Activated CD4-positive, alpha-beta T cell treated with anti-CD3 and anti-CD28 coated beads, Interleukin-2, Interleukin-6, amounts not matched to agents 100 ng/mL and 50 ng/mL, durations not matched to agents 16 hours and 8 hours (primary cell): ENCODE measurements at places on chromosomes 16 and 17.
A peak's percentile ranks its signal among the peaks of the same experiment; 100 is the strongest.

GRCh38 chr16:14029658-14030057 lies 41.5 kb upstream of the MRTFB start:
- no peak for DNase-seq

DNA sequence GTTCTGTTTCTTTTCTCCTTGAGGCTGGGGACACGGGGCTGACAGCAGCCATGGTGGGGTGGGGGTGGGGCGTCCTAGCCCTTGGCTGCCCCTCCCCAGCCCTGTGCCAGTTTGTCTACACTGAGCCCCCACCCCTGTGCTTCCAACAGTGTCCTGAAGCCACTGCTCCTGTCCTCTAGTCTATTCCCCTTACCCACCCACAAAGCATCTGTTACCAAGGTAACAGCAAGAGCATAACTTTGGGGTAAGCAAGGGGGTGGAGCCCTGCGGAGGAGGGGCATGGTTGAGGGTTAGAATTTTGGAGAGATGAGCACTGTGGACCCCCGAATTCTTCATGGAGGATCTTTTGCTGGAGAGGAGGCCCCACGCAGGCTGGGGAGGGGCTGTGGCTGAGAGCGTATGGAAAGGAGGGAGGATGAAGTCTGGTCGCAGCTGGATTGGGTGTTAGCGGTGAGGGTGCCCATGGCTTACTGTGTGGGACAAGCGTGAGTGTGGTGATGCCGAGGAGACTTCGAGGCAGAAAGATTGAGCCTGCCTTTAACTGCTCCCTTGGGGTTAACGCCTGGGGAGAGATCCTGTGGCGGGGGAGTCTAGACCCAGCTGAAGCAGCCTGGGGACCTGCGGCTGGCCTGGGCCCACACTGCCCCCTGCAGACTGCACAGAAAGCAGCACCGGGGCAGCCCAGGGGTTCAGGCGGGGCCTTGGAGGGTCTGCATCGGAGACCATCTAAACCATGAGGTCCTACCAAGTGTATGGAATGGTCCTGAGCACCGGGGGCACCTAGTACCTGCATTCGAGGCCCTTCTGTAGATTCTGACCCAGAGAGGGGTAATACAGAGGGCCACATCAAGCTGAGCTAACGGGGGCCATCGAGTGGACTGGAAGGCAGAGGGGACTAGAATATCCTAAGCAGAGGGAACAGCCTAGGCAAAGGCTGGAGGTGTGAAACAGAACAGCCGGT lies 6.1 kb upstream of the STAC2 start:
- DNase-seq, result peak; percentile 49

GRCh38 chr16:85245307-85246172 lies 133.3 kb upstream of the CIBAR2 start:
- DNase-seq, result peak; percentile 47

GRCh38 chr17:61542027-61542426 lies 49.0 kb downstream of the NACA2 start:
- DNase-seq, result no peak

DNA sequence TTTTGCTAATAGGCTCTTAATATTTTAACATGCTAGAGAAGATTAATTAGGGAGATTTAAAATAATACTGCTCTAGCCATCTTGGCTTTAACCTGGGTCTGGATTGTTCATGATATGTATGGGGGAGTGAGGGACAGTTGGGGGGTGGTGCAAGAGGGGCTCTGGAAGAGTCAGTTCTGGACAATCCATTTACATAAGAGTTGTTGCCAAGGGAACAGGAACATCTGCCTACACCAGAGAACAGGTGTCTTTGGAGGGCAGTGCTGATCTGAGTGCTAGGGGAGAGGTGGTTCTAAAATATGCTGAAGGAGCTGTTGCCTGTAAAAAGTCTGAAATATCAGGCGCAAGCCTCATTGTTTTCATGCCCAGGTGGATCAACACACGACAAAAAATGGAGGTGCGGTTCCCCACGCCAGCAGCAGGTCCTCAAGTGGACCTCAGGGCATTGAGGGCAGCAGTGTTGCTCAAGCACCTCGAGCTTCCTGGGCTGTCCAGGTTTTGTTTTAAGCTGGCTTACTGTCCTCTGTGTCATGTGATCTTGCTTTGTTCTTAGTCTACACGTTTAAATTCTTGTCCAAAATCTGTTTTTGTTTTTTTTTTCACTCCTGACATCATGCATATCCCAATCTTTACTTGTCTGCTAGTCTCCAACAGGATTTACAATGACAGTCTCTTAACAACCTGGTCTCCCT lies 25.4 kb upstream of the WSB1 start:
- DNase-seq, result no peak

DNA sequence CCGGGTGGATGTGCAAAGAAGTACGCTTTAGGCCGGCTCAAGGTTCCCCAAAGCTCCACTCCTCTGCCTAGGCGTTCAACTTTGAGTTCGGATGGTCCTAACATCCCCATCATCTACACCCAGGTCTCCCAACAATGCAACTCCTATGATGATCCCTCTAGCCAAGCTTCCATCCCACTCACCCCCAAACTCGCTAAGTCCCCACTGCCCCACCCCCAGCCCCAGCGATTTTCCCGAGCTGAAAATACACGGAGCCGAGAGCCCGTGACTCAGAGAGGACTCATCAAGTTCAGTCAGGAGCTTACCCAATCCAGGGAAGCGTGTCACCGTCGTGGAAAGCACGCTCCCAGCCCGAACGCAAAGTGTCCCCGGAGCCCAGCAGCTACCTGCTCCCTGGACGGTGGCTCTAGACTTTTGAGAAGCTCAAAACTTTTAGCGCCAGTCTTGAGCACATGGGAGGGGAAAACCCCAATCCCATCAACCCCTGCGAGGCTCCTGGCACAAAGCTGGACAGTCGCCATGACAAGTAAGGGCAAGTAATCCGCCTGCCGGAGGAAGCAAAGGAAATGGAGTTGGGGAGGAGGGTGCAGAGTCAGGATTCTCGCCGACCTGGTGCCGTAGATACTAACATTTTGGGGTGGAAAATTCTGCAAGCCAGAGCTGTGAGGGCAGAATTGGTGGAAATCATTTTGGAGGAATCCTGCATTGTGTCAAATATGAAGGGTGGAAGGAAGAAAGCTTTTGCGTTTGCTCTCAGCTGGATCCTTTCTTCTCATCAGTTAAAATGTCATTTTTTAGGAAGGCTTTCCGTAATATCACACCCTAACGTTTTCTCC lies at the start of gene TP53:
Gene TP53, minus strand, starts transcription at position 419 of the 836 bp plus-strand sequence. CDS start 10,896 bp downstream, outside the sequence.
- peak; percentile 95 for DNase-seq

- peak; percentile 61 for DNase-seq
Measured at GRCh38 chr17:30290696-30291542, 825 bp downstream of the BLMH start.

GRCh38 chr17:50783193-50783660 lies 15.9 kb upstream of the ANKRD40CL start:
- DNase-seq, result peak; percentile 89

DNA sequence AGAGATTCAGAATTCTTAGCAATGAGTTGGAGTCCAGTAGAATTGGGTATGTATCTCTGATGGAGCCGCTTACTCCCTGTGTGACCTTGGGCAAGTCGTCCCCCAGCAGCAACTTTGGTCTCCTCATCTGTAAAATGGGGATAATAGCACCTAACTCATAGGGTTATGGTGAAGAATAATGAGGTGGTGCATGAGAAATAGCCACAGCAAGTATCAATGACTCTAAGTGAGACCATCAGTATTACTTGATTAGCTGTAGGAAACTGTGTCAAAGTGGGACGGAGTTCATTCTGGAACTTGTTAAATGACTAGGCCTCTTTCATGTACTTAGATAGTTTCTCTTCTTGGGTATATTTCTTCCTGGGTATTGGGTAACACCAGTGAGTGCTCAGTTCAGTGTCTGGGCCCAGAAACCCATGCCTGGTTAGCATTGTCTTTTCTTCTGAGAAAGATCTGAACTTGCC lies 6.4 kb downstream of the PRKCB start:
- DNase-seq, result peak; percentile 91

DNA sequence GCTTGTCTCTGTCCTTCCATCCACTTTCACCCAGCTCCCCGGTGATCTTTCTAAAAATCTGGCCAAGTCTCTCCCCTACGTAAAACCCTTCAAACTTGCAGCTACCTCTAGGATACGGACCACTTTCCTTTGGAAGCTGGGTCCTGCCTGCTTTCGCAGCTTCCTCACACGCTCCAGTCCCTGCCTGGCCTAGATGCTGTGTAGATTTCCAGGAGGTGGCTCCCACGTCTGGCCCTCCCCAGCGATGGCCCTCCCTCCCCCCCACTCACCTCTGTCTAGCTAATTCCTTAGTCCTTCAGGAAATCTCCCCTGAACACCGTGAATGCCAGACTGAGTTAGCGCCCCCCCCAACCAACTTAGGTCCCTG lies 579 bp upstream of the LRRC59 start:
- no peak for DNase-seq

GRCh38 chr16:87216148-87216840 lies 100.9 kb downstream of the C16orf95 start:
- no peak for DNase-seq

DNA sequence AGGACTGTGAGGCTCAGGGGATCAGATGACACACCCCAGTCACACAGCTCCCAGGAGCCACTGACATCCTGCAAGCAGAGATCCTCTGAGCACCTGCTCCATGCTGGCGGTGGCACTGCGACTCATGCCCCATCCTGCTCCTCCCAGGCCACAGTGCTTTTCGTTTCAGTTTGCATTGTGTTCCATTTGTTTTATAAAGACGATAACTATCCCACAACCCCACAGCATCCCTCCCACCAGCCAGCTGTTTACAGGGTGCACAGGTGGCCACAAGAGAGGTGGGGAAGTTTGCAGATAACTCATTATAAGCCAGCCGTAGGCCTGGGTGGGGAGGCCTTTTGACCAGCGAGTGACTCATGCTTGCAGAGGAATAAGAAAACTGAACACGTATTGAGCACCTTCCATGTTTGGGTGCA lies 28.2 kb downstream of the BCO1 start:
- DNase-seq, result peak; percentile 31
